ENCODE measurements at places on chromosomes 6 and 20. TPM values are rescaled to one million over a fixed set of nuclear protein-coding genes. Genes with fewer than 3 reads are reported as not detected.

The RBPJL gene
- not detected for total RNA-seq

The PREP gene
- total RNA-seq, result 19.3 TPM

The TP53INP2 gene
- 73.1 TPM for total RNA-seq

The DYNLT2 gene
- total RNA-seq, result 3.3 TPM

The SH3BGRL2 gene
- 30.5 TPM for total RNA-seq

The HLA-DQB1 gene
- 5.8 TPM for total RNA-seq

The TP53TG5 gene
- 1.1 TPM for total RNA-seq

The SLC17A2 gene
- total RNA-seq, result not detected

The MRAP2 gene
- total RNA-seq, result 0.32 TPM

The CST4 gene
- total RNA-seq, result not detected

The KATNA1 gene
- 15.8 TPM for total RNA-seq

GRCh38 chr20:23605867-23606651, at the start of gene CST9:
CST9 (minus strand) TSS chr20:23605917; CDS start chr20:23605864, 53 bp downstream.
- no peaks in the 10 kb centered on the region for H3K27me3 ChIP-seq
- peaks cover 33% of the 10 kb centered on the region for H3K4me1 ChIP-seq
- no peaks in the 10 kb centered on the region for H3K36me3 ChIP-seq
- DNase-seq, result peak; percentile 39

DNA sequence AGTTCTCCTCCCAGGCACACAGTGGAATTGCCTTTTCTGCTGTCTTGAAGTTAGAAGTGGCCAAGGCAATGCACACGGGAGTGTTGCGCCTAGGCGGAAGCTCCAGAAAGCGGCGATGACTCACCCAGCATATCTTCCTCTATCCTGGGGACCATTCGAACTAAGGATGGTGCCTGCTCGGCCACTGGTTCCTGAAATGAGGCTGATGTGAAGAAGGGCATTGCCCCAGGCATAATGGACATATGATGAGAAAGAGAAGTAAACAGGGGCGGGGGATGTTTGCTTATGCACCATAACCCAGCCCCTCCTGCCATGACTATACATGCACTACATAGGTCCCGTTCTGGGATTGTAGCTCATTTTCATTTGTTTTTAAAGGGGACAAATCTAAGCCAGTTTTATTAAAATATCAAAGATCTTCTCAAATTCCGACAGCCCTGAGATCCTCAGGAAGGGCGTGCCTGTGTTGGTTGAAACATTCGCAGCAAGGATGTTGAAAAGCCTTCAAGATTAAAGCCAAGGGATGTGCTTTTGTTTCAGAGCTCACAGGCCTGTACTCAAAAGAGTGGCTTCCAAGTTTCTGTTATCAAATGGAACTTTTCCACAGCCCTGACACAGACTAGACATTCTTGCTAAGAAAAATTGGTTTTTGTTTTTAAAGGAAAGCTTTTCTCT, 218.5 kb downstream of the LY86 start:
- no peaks in the 10 kb centered on the region for H3K36me3 ChIP-seq
- no peak for DNase-seq
- no peak overlapping the region for H3K27ac ChIP-seq
- H3K4me3 ChIP-seq, result no peak overlapping the region
- H3K4me1 ChIP-seq, result peaks cover 10% of the 10 kb centered on the region

DNA sequence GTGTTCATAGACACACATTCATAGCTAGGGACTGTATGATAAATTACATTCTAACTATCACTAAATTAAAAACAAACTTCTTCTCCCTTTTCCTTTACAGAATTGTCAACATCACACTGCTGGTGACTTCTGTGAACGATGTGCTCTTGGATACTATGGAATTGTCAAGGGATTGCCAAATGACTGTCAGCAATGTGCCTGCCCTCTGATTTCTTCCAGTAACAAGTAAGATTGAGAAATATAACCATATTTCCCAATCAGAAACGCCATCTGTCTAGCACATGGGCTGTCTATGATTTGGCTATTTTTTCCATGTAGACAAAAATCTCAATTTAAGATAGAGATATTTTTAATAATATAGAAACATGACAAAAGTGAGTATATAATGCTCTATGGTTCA, 367.7 kb downstream of the ARHGAP18 start:
- no peaks in the 10 kb centered on the region for H3K4me1 ChIP-seq
- no peak for DNase-seq
- H3K27ac ChIP-seq, result no peak overlapping the region
- H3K27me3 ChIP-seq, result no peaks in the 10 kb centered on the region
- no peaks in the 10 kb centered on the region for H3K36me3 ChIP-seq

- no peak overlapping the region for H3K27ac ChIP-seq
- H3K4me3 ChIP-seq, result no peak overlapping the region
- H3K27me3 ChIP-seq, result no peaks in the 10 kb centered on the region
- H3K36me3 ChIP-seq, result peaks cover 91% of the 10 kb centered on the region
These were observed 31.3 kb downstream of the TTI1 start for GRCh38 chr20:38001981-38002380.

- no peak for DNase-seq
- H3K27me3 ChIP-seq, result no peaks in the 10 kb centered on the region
These were observed 94.7 kb downstream of the ANKRD6 start for GRCh38 chr6:89527634-89528033.

DNA sequence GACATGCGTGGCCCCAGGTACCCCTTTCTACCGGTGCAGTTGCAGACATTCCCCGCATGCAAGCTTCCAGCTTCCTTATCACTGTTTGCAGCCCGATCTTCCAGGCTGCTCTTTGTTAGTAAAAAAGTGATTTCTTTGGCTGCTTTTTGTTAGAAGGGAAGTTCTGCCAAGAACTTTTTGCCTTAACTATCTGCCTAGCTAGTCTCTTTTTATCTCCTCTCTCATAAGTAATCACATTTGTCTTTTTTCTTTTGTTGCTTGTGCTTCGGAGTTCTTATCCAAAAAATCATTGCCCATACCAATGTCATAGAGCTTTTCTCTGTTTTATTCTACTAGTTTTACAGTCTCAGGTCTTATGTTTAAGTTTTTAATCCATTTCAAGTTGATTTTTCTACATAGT, 20.3 kb downstream of the FAM162B start:
- H3K27ac ChIP-seq, result no peak overlapping the region
- H3K4me1 ChIP-seq, result no peaks in the 10 kb centered on the region
- H3K36me3 ChIP-seq, result no peaks in the 10 kb centered on the region
- no peaks in the 10 kb centered on the region for H3K27me3 ChIP-seq
- DNase-seq, result no peak

- H3K27ac ChIP-seq, result peak overlapping the region; percentile 14
- DNase-seq, result no peak
- peaks cover 55% of the 10 kb centered on the region for H3K36me3 ChIP-seq
- H3K27me3 ChIP-seq, result no peaks in the 10 kb centered on the region
These were observed 20.5 kb downstream of the UBE2V1 start for GRCh38 chr20:50092436-50092835.

GRCh38 chr6:68634726-68635411, at the start of gene ADGRB3:
ADGRB3 (plus strand) TSS chr6:68635282; CDS start chr6:68638676, 3,394 bp downstream.
- peak within 1 kb of the TSS; percentile 80 for H3K27ac ChIP-seq
- H3K4me3 ChIP-seq, result peak within 1 kb of the TSS; percentile 85
- no peaks in the 10 kb centered on the region for H3K36me3 ChIP-seq

- H3K27me3 ChIP-seq, result no peaks in the 10 kb centered on the region
- H3K4me3 ChIP-seq, result no peak overlapping the region
- H3K4me1 ChIP-seq, result peaks cover 13% of the 10 kb centered on the region
These were observed 64.2 kb downstream of the LMBRD1 start for GRCh38 chr6:69732640-69733039.

DNA sequence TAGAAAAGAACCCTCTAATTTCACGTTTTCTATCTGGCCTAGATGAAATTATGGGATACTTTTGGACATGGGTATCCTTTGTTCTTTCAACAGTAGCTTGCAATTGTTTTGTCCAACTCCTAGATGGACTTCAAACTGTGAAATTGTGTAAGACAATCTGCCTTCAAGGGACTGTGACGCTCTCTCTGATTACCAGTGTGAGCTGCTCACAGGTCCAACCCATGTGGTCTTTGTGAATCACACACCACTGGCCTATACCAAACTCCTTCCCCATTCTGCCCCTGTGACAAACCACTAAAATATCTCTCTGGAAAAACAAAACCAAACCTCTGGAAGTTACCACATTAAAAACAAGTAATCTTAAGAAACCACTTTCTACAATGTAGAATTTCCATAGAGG, 59.5 kb downstream of the NINL start:
- H3K27me3 ChIP-seq, result no peaks in the 10 kb centered on the region
- no peak for DNase-seq
- H3K27ac ChIP-seq, result no peak overlapping the region
- no peaks in the 10 kb centered on the region for H3K4me1 ChIP-seq
- no peaks in the 10 kb centered on the region for H3K36me3 ChIP-seq

DNA sequence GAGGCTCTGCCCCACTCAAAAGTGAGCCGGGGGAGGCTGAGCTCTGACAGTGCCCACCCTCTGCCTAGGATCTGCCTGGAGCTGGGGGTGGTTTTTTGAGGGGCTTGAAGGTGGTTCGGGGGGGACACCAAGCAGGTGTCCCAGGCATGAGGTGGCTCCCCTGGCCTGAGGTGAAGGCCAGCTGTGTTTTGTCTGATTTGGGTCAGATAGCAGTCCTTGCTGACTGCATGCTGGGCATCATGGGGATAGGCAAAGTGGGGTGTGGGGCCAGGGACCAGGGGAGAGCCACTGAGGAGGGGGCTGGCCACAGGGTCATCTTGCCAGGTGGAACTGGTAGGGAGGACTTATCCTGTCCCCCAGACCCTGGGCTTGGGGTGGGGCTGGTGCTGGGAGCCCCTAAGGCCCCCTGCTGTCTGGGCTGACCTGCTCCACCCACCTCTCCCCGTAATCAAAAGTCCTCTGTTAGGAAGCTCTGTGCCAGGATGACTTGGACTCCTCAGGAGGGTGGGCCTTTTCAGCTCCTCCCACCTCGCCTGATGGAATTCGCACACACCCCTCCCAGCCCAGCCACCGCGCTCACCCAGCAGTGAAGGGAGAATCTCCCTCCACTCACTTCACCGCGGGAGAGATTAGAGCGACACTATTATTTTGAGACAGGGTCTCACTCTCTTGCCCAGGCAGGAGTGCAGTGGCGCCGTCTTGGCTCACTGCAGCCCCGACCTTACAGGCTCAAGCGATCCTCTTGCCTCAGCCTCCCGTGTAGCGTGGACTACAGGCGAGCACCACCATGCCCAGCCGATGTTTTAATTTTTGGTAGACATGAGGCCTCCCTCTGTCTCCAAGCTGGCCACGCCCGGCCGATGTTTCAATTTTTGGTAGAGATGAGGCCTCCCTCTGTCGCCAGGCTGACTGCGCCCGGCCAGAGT, 1.5 kb upstream of the COL9A3 start:
- no peak for DNase-seq
- H3K4me3 ChIP-seq, result no peak overlapping the region
- H3K27ac ChIP-seq, result no peak overlapping the region
- peaks cover 60% of the 10 kb centered on the region for H3K4me1 ChIP-seq
- H3K36me3 ChIP-seq, result peaks cover 26% of the 10 kb centered on the region

DNA sequence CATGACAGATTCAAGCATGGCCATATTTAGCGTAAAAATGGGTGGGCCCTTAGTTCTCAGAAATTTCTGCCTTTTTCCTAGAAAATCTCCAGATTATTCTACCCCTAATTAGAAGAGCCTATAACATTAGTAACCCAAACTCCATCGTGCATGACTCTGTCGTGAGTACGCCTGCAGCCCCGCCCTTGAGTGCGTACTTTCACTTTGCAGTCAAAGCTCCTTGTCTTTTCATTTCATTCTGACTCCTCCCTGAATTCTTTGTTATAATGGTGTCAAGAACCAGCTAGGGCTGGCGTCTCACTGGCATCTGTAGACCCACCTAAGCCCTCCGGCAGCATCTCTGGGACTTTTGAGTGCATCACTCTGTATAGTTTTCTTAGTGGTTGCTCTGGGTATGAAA, 61.7 kb upstream of the NOX3 start:
- no peak overlapping the region for H3K27ac ChIP-seq
- no peaks in the 10 kb centered on the region for H3K4me1 ChIP-seq
- H3K36me3 ChIP-seq, result no peaks in the 10 kb centered on the region

GRCh38 chr6:13163161-13163944, 165.0 kb downstream of the TBC1D7 start:
- H3K4me3 ChIP-seq, result no peak overlapping the region
- H3K36me3 ChIP-seq, result no peaks in the 10 kb centered on the region
- no peak overlapping the region for H3K27ac ChIP-seq
- no peak for DNase-seq
- H3K27me3 ChIP-seq, result no peaks in the 10 kb centered on the region
- no peaks in the 10 kb centered on the region for H3K4me1 ChIP-seq

GRCh38 chr6:2799936-2800527, 34.8 kb downstream of the WRNIP1 start:
- no peak overlapping the region for H3K4me3 ChIP-seq
- H3K27me3 ChIP-seq, result no peaks in the 10 kb centered on the region
- H3K4me1 ChIP-seq, result peaks cover 20% of the 10 kb centered on the region
- peak; percentile 85 for DNase-seq
- H3K27ac ChIP-seq, result no peak overlapping the region
- H3K36me3 ChIP-seq, result no peaks in the 10 kb centered on the region

GRCh38 chr6:132683543-132683942, 24.6 kb upstream of the TAAR1 start:
- H3K4me3 ChIP-seq, result no peak overlapping the region
- no peaks in the 10 kb centered on the region for H3K4me1 ChIP-seq
- H3K36me3 ChIP-seq, result no peaks in the 10 kb centered on the region
- DNase-seq, result no peak
- H3K27me3 ChIP-seq, result no peaks in the 10 kb centered on the region
- H3K27ac ChIP-seq, result no peak overlapping the region

- peaks cover 95% of the 10 kb centered on the region for H3K36me3 ChIP-seq
- no peaks in the 10 kb centered on the region for H3K4me1 ChIP-seq
- H3K27me3 ChIP-seq, result no peaks in the 10 kb centered on the region
- no peak overlapping the region for H3K27ac ChIP-seq
These were observed 9.4 kb downstream of the CDK5RAP1 start for GRCh38 chr20:33391722-33392415.

- no peak overlapping the region for H3K27ac ChIP-seq
- H3K4me3 ChIP-seq, result no peak overlapping the region
- peaks cover 12% of the 10 kb centered on the region for H3K4me1 ChIP-seq
- no peaks in the 10 kb centered on the region for H3K27me3 ChIP-seq
These were observed 298.7 kb upstream of the MARCKS start for GRCh38 chr6:113558431-113558830.

- no peaks in the 10 kb centered on the region for H3K4me1 ChIP-seq
- H3K4me3 ChIP-seq, result no peak overlapping the region
- H3K36me3 ChIP-seq, result no peaks in the 10 kb centered on the region
- DNase-seq, result no peak
- H3K27me3 ChIP-seq, result no peaks in the 10 kb centered on the region
- H3K27ac ChIP-seq, result no peak overlapping the region
These were observed 284.5 kb downstream of the ADGRB3 start for GRCh38 chr6:68919537-68919936.

DNA sequence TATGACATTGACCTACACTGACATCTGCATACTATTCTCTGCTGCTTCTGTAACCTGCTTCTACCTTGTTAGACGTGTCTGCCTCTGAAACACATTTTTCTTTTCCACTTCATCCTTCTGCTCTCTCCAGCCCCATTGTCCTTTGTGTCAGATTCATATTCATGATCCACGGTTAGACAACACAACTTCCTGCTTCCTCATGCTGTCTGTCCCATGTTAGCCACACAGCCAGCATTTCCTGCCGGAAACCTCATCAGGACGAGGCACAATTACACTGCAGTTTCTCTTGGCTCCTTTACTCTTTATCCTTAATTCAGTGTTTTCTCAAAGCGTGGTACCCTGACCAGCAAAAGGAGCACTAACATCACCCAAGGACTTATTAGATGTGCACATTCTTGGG, 150.2 kb downstream of the TBC1D7 start:
- H3K4me1 ChIP-seq, result no peaks in the 10 kb centered on the region
- peaks cover 2% of the 10 kb centered on the region for H3K36me3 ChIP-seq
- no peak overlapping the region for H3K27ac ChIP-seq

- no peak overlapping the region for H3K4me3 ChIP-seq
- H3K27me3 ChIP-seq, result peaks cover 9% of the 10 kb centered on the region
- peaks cover 4% of the 10 kb centered on the region for H3K4me1 ChIP-seq
- H3K27ac ChIP-seq, result no peak overlapping the region
These were observed 22.7 kb upstream of the RNF24 start for GRCh38 chr20:4038047-4038459.
